NCI-H1436 treated with DMSO at 0.1 percent for 48 hours (cell line): ENCODE measurements at places on chromosomes 5 and 9.

- DNase-seq = no peak
Measured at GRCh38 chr5:84281383-84281782, 103.3 kb downstream of the EDIL3 start.

DNA sequence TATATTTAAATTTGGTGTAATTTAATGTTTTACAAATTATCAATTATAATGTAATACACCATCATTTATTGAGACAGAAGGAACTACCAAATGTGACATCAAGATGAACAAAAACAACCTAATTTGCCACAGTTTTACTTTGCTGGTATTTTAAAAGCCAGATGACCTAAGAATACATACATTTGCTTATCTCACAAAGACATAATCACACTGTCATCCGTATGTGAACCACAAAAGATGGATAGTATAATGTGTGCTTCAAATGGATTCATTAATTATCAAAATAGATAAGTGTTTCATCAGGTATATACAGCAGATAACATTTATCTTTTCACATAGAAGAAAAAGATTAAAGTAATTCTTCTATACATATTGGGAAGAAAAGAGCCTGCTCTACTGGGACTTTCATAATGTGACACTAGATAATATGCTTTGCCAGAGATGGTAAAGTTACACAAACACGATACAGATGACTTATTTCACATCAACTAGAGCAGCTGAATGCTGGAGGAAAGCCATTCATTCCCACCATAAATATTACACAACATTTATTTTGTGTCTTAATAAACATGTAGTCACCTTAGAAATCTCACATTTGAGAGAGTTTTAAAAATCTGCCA lies 278.5 kb downstream of the ISL1 start:
- DNase-seq = no peak

- DNase-seq = no peak
Measured at GRCh38 chr5:61534481-61535267, 202.6 kb downstream of the ZSWIM6 start.

DNA sequence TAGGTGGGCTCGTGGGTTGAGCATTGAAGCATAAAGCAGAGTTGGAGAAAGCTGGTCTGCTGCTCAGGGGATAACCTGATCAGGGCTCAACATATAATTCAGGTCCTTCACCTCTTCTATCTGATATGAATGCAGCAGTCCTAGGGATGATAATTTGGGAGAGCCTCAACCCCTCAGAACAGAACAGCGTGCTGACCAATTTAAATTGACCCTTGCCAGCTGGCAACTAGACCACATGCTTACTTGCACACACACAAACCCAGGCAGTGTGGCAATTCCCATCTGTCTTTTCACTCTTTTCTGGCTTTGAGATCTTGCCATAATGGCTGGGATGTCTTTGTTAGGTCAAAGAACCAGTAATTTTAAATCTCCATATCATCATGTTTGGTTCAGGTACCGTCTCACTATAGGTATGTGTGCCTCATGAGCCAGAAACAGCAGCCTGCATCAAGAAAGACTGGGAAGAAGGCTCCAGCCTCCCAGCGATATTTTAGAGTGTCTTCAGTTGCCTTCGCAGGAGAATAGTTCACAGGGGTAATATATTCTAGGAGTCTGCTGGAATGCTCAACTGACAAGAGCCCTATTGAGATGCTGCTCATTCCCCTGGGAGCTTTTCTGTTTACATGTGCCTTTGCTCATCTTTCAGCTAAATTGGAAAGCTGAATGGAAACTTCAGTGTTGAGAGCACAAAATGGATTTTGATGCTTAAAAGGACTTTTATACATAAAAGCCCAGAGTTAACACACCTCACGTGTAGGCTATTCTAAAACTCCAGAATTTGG lies 497.6 kb downstream of the RASEF start:
- DNase-seq = no peak

- DNase-seq = no peak
Measured at GRCh38 chr9:18564018-18564880, 90.3 kb downstream of the ADAMTSL1 start.
